NCI-H446 (cell line): ENCODE measurements at places on chromosomes 5 and 9.

GRCh38 chr9:88905506-88905905 is 85.8 kb upstream of the S1PR3 start:
- no peak for DNase-seq

DNA sequence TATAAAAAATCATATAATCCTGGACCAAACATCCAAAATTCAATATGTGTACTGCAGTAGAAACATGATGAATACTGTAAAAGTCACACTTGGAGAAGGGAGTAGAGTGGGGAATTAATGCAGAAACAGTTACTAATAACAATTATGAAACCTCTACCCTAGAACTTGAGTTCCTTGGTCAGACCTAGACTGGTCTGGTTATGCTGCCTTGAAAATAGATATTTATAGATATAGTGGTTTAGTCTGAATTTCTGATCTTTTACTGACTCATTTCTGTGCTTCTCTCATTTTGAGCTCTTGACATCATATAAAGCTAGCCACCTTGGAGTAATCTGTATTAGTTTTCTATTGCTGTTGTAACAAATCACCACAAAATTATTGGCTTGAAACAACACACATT is 808.7 kb upstream of the CDH10 start:
- DNase-seq, result no peak

- no peak for DNase-seq
Measured at GRCh38 chr5:162496100-162496808, 428.7 kb downstream of the GABRG2 start.

DNA sequence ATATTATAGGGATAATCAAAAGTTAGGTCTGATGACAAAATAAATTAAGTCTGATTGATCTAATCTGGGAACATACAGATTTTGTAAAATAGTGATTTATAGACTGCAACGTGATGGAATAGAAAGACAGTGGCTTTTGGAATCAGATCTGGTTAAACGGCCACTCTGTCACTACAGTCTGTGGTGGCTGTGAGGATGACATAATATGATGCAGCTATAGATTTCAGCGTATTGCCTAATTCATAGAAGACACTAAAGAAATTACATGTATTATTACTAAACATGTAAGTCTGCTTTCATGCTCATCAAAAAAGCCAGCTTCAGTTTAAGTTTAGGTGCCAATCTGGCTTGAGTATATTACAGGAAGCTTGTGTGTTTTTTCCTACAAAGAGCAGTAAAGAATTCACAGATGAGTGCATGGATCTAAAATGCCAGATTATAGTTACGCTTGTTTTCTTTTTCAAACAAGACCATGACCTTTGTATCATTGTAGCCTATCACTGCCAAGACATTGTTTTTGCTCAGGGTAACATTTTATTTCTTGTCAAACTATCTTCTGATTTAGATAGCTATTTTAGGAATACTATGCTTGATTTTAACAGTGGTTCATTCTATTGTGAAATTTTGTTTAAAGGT is 25.7 kb downstream of the CPEB4 start:
- DNase-seq, result no peak

GRCh38 chr9:123825342-123826060 is 104.4 kb downstream of the DENND1A start:
- DNase-seq, result peak; percentile 7

GRCh38 chr5:160665460-160665859 is 186.6 kb downstream of the ATP10B start:
- no peak for DNase-seq

DNA sequence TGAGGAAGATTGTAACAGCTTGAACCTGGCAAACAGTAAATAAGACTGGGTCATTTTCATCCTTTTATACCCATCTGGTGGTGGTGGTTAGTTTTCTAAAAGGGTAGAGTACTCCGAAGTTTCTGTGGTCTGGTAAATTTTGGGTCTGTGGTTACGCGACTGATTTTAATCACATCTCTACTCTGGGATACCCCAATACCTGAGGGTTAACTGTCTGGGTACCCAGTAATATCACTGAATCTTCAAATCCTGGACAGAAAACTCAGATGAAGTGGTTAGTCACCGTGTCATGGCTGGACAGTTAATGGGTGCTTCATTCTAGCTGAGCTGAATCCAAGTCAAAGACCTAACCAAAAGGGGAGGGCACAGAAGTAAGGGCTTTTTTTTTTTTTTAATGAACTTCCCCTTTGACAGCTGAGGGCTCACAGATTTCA is 474.2 kb downstream of the GADD45G start:
- DNase-seq, result no peak

DNA sequence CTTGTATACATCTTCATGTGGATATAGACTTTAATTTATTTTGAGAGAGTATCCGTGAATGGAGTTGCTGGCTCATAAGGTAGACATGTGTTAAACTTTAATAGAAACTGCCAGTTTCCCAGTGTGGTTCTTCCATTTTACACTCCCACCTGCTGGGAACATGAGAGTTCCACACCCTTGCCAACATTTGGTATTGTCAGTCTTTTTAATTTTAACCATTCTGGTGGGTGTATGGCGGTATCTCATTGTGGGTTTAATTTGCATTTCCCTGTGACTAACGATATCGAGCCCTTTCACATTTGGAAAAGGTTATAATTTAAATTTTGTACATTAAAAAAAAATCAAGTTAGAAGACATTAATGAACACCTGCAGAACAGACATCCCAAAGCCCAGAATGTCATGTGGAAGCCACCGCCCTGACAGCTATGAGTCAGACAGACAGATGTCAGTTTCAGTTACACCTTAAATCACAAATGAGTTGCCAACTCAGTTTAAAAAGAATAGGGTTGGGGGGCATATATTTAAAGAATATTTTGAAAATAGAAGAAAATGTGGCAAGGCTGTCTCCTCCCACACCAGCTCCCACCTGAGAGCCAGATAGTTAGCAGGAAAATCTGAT is 36.9 kb downstream of the ANKRD33B start:
- DNase-seq, result peak; percentile 87

GRCh38 chr5:176436656-176437055 is 11.5 kb upstream of the FAF2 start:
- no peak for DNase-seq

DNA sequence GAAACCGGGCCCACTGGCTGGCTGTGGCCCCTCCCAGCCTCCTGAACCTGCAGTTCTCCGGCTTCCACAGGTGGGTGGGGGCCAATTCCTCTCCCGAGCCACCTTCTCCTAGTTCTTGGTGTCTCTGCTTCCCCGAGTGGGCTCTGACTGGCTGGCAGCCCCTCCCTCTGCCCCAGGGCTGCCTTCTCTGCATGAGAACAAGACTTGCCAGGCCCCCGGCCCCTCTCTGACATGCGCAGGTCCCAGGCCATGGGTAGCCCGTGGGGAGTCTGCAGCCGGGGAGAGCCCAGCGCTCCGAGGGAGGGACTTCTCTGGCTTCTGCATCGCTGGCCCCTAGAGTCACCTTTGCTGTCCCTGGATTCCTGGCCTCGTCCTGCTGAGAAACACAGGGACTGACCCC is 421.7 kb downstream of the IRX2 start:
- DNase-seq, result no peak

DNA sequence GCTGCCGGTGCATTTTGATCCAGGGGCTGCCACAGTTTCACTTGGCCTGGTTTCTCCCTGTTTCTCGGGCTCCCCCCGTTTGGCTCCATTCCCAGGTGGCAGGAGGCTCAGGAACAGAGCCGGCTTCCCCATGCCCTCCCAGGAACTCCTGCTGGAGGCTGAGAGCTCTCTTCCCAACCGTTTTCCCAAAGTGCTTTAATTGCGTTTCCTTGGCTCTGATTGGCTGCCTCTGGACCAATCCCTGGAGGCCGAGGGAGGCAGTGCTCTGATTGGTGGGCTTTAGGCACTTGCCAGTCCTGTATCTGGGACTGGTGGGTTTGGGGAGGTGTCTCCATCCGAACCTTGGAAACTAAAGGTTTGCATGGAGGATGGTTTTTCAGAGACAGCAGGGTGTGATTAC is 4.9 kb downstream of the TSPAN17 start:
- DNase-seq, result peak; percentile 94

GRCh38 chr5:35089334-35090314 is 41.9 kb upstream of the AGXT2 start:
- DNase-seq, result peak; percentile 78

- DNase-seq, result no peak
Measured at GRCh38 chr9:103702572-103702971, 391.5 kb upstream of the SMC2 start.

- no peak for DNase-seq
Measured at GRCh38 chr9:37905776-37906175, 1.8 kb upstream of the SLC25A51 start.

GRCh38 chr9:123217128-123217654 is 51.2 kb downstream of the STRBP start:
- no peak for DNase-seq

- peak; percentile 36 for DNase-seq
Measured at GRCh38 chr5:177303121-177303924, at the start of the genes PRELID1 and RAB24. PRELID1 (plus strand) TSS chr5:177303799; CDS start chr5:177303986, 187 bp downstream. RAB24 (minus strand) TSS chr5:177303719; CDS start chr5:177303288, 431 bp downstream.

GRCh38 chr9:105359892-105360291 is 87.9 kb upstream of the FSD1L start:
- DNase-seq, result no peak

- no peak for DNase-seq
Measured at GRCh38 chr5:55096182-55096581, 6.3 kb upstream of the GZMA start.

- no peak for DNase-seq
Measured at GRCh38 chr5:108579236-108579635, 168.5 kb upstream of the FER start.

DNA sequence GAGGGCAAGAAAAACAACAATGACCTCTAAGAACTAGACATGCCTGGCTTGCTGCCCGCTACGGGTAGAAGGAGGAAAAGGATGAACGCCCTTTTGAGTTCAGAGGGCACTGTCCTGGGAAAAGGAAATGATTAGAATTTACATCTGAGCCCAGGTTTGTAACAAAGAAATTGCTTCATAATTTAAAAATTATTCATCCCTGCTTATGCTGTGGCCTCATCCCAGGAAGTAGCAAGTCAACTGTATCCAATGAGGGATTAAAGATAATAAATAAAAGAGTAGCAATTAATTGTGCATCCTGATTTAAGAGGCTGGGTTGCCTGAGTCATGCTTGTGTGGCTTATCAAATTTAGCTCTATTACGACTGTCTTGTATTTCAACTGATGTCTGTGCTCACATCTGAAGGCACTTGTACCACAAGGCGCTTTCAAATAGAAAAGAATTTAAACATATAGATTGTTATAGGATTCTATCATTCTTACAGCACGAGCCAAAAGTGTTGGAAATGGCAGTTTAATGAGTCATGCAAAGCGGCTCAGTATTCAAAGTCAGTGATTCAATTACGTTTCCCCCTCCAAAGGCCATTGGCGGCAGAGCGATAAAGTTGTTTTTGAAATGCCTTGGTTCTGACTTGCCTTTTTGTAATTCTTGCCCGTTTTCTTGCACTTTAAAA is 40.0 kb upstream of the DMRT1 start:
- no peak for DNase-seq

DNA sequence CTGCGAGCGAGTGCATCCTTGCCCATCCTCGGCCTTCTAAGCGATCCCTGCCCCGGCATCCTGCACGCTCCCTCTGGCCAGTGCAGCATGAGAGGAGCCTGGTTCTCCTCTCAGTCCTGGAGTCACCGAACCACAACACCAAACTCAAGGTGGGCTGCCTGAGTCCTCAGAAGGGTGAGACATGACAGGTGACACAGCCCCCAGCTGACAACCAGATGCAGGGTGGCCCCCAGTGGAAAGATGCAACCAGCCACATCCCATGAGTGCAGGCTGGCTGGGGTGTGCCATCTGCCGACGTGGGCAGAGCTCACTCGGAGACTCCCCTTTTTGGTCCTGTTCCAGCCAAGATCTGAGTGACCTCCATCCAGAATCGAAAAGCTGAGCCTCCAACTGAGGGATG is 58.4 kb downstream of the COL23A1 start:
- DNase-seq, result no peak

GRCh38 chr9:112180387-112180881 is 5.3 kb upstream of the SUSD1 start:
- DNase-seq, result no peak

GRCh38 chr9:109907400-109907799 is 127.4 kb downstream of the PALM2AKAP2 start:
- no peak for DNase-seq

DNA sequence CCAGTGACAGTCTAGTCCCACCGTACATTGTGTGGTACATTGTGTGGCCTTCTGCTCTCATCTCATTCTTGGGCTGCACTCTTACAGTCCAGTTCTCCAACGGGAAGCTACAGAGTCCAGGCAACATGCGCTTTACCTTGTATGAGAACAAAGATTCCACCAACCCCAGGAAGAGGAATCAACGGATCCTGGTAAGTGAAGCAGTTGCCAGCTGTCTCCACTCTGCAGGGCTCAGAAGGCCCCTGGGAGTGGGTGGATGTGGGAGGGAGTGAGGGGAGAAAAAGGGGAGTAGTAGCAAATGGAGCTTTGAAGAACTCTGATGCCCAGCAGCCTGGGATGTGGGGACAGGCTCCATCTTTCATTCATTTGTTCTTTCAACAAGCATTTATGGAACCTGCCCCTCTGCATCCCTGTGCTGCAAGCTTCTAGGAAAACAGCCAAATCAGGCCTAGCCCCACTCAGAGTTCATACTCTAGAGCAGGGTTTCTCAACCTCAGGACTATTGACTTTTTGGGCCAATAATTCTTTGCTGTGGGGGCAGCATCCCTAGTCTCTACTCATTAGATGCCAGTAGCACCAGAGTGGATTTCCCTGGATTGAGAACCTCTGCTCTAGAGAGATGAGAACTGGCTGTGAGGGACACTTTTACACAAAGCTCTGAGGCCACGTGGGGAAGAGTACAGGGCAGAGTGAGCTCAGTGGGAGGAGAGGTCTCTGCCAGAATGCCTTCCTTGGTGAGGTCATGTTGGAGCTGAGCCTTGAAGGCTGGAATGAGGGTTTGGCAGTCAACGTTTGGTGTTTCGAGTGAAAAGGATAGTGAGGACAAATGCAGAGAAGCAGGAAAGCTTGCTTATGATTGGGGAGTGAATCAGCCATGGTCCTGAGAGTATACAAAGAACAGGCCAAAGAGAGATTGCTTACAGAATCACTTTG is 1.1 kb downstream of the POLR1E start:
- peak; percentile 9 for DNase-seq

- peak; percentile 9 for DNase-seq
Measured at GRCh38 chr9:20315677-20316076, 306.6 kb downstream of the MLLT3 start.

DNA sequence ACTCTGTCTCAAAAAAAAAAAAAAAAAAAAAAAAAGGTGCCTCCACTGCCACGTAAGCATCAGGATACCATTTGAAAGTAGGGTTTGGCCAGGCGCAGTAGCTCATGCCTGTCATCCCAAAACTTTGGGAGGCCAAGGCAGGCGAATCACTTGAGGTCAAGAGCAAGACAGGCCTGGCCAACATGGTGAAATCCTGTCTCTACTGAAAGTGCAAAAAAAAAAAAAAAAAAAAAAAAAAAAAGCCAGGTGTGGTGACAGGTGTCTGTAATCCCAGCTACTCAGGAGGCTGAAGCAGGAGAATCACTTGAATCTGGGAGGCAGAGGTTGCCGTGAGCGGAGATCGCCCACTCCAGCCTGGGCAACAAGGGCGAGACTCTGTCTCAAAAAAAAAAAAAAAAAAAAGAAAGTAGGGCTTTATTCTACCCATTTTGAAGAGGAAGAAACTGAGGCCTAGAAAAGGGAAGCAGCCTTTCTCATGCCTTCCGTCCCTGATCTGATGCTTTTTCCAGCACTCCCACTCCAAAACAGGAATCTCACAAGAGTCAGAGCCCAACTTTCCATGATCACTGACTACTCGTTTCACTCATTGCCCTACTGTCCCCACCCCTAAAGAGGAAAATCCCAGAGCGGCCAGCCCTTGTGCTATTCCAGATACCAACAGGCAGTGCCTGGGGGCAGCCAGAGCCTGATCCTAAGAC is 16.3 kb upstream of the CCIN start:
- no peak for DNase-seq

- no peak for DNase-seq
Measured at GRCh38 chr5:168793841-168794837, 215.0 kb upstream of the PANK3 start.

GRCh38 chr5:133945568-133945967 is 22.9 kb downstream of the C5orf15 start:
- DNase-seq, result no peak
